ENCODE measurements at places on chromosomes 3 and 15. TPM values are rescaled to one million over a fixed set of nuclear protein-coding genes. Genes with fewer than 3 reads are reported as not detected.

- H3K36me3 ChIP-seq, result peaks cover 7% of the 10 kb centered on the region
- H3K27ac ChIP-seq, result no peak overlapping the region
- H3K4me1 ChIP-seq, result peaks cover 31% of the 10 kb centered on the region
- peaks cover 3% of the 10 kb centered on the region for H3K27me3 ChIP-seq
- no peak for DNase-seq
Observed at GRCh38 chr3:129425213-129425612, 3.2 kb downstream of the EFCAB12 start.

DNA sequence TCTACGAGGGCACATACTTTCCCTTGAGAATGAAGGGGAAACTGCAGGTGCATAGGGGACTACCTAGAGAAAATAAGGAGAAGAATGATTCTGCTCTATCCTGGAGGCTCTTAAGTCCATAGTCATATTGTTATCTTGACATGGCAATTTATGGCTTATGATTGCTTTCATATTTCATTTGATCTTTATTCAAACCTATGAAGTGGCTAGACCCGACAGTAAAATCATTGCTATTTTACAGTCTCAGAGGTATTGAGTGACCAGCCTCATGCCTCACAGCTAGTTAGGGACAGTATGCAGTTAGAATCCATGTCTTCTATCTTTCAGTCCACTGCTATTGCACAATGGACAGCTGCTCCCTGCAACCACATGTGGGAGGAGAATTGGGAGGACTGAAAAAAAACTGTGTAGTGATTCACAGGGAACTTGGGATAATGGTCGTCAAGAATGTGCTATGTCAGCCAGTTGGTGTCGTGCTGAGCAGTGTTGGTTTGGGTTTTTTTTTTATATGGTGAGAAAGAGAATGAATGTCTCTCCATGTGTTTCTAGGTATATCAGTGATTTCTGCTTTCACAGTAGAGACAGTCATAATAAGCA is 63.2 kb upstream of the SPPL2A start:
- no peak for DNase-seq
- no peaks in the 10 kb centered on the region for H3K4me1 ChIP-seq
- H3K36me3 ChIP-seq, result no peaks in the 10 kb centered on the region
- H3K27ac ChIP-seq, result no peak overlapping the region

DNA sequence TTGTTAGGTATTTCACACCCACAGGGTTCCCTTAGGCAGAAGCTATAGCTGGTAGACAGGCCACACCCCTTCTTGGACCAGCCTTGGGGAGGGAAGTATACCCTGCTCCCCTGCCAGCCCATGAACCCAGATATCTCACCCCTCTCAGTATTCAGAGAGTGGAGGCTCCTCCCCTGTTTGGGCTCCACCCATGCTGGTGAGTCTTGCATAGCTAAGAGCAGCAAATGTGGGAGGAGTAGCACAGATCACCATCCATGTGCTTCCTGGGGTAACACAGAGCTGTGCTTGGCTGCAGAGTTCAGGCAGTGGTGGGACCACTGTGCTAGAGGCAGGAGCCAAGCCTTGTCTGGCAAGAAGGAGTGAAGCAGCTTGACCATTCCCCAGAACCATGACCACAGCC is 427.2 kb downstream of the ZIC1 start:
- DNase-seq, result no peak
- no peak overlapping the region for H3K4me3 ChIP-seq
- no peak overlapping the region for H3K27ac ChIP-seq
- H3K36me3 ChIP-seq, result no peaks in the 10 kb centered on the region

- H3K36me3 ChIP-seq, result no peaks in the 10 kb centered on the region
- no peak for DNase-seq
- H3K4me3 ChIP-seq, result no peak overlapping the region
- H3K27ac ChIP-seq, result no peak overlapping the region
Observed at GRCh38 chr3:88307666-88308065, 157.9 kb downstream of the C3orf38 start.

DNA sequence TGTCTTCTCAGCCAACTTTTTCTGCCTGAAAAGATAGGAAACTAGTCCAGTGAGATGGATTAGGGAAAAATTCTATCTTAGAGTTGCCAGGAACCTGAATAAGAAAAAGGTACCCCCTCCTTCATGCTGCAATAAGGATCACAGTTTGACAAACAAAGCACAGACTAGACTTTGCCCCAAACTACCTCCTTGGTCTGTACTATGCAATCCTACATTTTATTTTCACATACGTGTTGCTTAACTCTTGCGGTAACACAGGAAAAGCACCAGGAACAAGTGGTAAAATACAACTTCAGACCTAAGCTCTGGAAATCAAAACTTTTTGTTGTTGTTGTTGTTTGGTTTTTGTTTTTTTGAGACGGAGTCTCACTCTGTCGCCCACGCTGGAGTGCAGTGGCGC is 11.3 kb upstream of the IL12A start:
- H3K36me3 ChIP-seq, result no peaks in the 10 kb centered on the region
- H3K27me3 ChIP-seq, result peaks cover 49% of the 10 kb centered on the region
- no peaks in the 10 kb centered on the region for H3K4me1 ChIP-seq
- no peak for DNase-seq
- H3K27ac ChIP-seq, result no peak overlapping the region
- no peak overlapping the region for H3K4me3 ChIP-seq

GRCh38 chr3:19945969-19946831 is 697 bp upstream of the RAB5A start:
- peak overlapping the region; percentile 99 for H3K27ac ChIP-seq
- H3K4me1 ChIP-seq, result peaks cover 26% of the 10 kb centered on the region
- H3K4me3 ChIP-seq, result peak overlapping the region; percentile 95

The CRYGS gene
- total RNA-seq, result 4.4 TPM

The SAMMSON gene
- total RNA-seq, result not detected

The ABCC5 gene
- 19.7 TPM for total RNA-seq

The OXSM gene
- total RNA-seq, result 13.3 TPM

The RARB gene
- not detected for total RNA-seq
